SJCRH30 (cell line): ENCODE measurements at places on chromosomes 5 and 9.
A peak's percentile ranks its signal among the peaks of the same experiment; 100 is the strongest.

DNA sequence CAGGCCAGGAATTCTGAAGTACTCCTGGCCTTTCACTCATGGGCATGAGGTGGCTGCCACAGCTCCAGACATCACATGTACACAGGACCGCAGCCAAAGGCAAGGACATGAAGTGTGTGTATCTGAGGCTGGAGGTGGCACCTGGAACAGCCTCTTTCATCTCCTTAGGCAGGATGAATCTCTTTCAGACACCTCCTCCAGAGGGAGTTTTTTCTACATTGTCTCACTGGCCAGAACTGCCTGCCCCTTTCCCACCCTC, 142.8 kb downstream of the BARX1 start:
- no peak for DNase-seq

DNA sequence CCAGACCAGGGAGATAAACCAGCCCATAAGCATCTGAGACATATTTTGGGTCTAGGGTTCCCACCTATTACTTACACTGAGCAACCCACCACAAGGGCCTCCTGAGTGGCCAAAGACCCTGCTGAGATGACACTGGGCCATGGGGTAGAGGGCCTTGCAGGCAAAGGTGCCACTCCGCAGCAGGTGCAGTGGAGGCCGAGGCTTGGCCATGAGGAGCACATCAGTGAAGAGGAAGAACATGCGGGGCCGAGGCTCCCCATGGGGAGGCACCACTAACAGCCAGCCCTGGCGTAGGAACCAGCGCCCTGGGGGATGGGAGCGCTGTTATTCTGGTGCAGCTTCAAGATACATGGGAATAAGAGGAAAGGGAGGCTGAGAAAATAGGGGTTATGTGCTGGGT, 2.6 kb downstream of the ARHGEF39 start:
- DNase-seq = no peak

- DNase-seq = peak; percentile 74
Measured at GRCh38 chr5:82165740-82166530, 112.2 kb downstream of the RPS23 start.

DNA sequence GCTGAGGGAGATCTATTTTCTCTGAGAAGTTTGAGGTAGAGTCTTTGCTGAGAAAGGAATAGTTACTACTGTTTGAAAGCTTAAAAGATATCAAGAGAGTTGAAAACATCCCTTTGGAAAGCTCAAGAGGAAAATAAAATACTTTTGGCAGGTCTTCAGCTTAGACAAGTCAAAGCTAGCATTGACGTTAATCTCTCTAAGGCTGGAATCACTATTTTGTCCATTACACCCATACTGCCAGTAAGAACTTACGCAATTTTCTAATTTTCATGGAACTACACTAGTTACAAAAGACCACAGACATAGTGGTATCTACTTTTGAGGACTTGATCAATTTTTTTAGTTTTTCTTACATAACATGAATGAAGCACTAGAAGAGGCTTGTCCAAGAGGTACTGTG, 494.9 kb downstream of the PSAT1 start:
- no peak for DNase-seq

DNA sequence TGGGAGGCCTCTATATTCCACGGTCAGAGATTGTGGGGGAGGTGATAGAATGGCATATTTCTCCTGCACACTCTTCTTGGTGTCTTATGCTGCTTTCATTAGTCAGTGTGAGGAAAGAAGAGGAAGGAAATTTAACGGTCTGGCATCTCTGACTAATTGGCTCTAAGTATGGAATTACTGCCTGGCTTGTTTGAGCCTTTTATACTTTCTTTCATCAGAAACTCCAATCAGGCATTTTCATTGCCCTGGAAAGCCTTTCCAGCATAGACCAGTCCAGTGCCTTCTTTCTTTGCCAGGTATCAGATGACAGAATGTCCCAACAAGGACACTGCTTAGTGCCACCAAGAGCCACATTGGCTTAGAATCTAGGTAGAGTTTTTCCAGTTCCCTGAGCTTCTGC, 30.2 kb downstream of the CYSTM1 start:
- DNase-seq = no peak

DNA sequence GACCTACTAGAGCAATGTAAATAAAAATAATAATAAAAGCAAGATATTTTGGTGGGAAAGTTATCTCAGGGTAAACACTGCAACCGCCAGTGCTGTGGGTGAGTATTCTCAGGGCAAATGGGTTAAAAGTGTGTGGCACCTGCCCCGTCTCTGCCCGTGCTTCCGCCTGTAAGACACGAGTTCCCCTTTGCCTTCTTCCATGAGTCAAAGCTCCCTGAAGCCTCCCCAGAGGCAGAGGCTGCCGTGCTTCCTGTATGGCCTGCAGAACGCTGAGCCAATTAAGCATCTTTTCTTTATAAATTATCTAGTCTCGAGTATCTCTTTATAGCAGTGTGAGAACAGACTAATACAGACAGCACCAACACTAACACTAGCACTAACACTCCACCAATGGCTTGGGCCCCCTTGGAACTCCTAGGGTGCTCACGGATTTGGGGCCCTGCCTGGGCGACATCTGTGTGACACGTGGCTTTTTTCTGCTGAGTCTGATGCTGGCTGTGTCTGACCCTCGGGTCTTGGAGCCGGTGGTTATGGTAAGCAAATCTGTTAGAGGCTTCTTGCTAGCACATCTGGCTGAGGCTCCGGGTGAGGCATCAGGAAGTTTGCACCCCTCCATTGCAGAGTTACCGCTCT, 10.6 kb downstream of the PLEKHG4B start:
- no peak for DNase-seq

DNA sequence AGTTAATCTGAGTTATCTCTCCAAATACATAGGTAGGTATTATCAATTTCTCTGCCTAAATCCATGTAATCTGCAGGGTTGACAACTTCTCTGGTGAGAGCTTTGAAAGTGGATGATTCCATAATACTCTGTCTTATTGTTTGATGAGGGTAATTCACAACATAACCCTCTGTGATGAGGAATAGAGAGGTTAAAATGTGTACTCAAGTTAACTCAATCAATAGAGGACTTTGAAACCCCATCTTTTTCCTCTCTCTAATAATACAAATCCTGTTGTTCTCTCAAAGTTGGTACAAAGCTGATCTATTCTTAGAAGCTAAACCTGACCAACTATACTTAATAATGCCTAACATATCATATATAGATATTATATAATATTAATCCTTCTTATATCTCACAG, 100.1 kb downstream of the PLPPR1 start:
- no peak for DNase-seq

- DNase-seq = peak; percentile 38
Measured at GRCh38 chr5:149641000-149641576, 59.8 kb downstream of the ARHGEF37 start.

GRCh38 chr9:102995033-102995432, at the start of gene CYLC2:
CYLC2 (plus strand) TSS chr9:102995333; CDS start chr9:102995381, 48 bp downstream.
- no peak for DNase-seq

DNA sequence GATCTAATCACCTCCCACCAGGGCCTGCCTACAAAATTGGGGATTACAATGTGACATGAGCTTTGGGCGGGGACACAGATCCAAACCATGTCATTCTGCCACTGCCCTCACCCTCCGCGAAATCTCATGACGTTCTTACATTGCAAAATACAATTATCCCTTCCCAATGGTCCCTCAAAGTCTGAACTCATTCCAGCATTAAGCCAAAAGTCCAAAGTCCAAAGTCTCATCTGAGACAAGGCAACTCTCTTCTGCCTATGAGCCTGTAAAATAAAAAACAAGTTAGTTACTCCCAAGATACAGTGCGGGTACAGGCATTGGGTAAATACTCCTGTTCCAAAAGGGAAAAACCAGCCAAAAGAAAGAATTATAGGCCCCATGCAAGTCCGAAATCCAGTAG, 14.6 kb upstream of the PCDHAC2 start:
- no peak for DNase-seq

DNA sequence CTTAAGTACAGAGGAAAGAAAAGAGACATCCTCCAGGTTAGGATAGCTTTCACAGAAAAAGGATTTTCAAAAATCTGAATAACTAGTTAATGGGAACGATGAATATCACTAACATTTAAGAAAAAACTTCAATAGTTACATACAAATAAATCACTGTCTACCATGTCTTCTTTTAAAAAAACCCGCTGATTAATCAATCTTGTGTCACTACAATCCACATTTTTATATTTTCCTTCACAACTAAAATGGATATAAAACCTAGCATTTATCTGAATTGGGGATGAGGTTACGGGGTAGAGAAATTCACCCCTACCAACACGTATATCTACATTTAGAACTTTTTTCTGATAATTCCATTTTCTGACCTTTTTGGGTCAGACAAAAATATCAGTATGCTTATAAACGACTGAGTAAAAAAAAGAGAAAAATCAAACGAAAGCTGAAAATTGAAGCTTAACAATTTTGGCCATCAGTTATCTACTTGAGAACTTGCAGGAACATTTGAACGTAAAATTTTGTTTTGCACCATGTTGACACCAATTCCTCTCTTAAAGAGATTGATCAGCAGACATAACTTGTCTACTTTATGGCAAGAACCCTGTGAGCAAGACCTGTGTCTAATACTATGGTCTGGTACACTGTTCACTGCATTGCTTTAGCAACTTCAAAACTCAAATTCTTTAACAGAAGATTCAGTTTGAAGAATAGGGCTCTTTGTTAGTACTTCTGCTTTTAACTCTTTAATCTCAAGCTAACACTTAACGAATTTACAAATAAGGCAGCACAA, 4.8 kb downstream of the NR3C1 start:
- no peak for DNase-seq

GRCh38 chr5:149735066-149735465, 5.0 kb downstream of the PPARGC1B start:
- peak; percentile 79 for DNase-seq

- DNase-seq = no peak
Measured at GRCh38 chr5:107470295-107470582, 200.5 kb downstream of the EFNA5 start.

DNA sequence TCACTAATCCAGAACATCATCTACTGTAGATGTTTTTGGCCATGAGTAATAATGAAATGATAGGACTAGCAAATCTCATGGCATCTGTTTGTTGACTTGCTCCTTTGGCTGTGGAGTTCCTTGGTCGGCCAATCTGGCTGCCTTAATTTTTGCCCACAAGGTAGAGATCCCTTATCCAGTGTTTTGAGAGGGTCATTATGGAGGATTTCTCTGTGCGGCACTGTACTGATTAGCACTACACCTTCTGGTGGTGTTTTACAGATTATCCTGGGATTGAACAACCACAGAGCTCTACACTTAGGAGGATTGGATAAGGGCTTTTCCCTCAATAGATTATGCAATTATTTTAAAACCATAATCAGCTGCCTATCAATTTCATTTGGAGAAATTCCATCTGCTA, 3.2 kb upstream of the ENHO start:
- DNase-seq = no peak

GRCh38 chr5:16461782-16462181, 3.8 kb downstream of the ZNF622 start:
- DNase-seq = peak; percentile 38

DNA sequence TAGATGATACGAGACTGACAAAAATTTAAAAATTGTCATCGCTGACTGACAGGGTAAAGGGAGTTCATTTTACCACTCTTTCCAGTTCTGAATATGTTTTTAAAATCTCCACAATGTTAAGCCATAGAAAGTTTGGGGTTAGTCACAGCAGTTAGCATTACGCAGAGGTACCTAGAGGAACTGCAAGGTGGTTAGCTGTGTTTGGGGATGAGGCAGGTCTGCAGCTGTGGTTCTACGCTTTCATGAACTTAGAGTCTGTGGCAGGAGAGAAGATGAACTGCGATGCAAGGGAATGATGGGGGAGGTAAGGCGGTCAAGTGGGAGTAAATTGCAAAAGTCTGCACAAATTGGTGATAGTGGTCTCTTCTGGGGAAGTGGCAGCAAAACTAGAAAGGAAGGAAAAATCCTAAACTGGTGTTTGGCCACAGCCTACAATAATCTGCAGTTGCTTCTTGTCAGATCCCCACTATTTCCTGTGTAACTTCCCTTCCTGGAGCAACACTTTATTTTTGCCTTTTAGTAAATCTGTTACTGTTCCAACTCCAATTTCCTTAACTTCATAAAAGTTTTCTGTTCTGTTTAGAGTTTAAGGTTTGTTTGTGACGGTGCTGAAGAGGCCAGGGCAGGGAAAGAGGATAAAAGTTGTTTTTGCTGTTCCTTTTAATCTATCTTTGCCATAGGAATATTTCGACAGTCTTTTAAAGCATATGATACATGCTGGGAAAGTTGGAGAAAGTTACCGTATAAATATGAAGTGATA, 38.6 kb upstream of the SNX2 start:
- DNase-seq = no peak

DNA sequence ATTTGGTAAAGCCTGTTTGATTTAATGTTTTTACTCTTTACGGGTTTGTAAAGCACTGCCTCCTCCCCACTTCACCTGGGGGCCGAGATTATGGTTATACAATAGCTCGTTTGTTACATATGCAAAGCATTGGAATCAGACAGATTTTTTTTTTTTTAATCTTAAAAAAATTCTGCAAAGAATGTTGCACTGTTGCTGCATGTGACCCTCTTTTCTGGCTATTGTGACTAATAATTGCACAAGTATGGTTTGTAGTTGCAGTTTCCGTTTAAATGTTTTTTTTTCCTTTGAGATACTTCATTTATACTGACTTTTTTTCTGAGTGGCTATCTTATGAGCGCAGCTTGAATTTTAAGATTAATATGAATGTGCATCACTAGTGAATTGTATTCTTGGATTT, 165.3 kb downstream of the KDM4C start:
- no peak for DNase-seq

GRCh38 chr5:177458912-177459350, 12.3 kb downstream of the PRR7 start:
- no peak for DNase-seq

DNA sequence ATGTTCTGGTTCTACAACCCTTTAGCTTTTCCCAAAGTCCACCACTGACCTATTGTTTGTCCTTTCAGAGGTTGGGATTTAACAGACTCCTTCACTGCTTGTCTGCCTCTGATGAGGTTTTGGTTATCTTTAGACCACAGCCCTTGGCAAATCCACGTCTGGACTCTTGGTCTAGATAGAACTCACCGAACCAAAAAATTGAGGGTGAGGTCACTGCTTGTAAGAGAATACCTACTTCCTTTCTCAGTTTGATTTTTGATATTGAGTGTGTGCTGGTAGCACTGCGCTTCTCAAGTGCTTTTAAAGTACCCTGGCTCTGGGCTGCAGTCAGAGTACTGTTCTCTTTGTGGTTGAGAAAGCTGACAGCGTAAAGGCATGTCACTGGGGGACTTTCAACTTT, 61.7 kb downstream of the JMY start:
- peak; percentile 3 for DNase-seq

DNA sequence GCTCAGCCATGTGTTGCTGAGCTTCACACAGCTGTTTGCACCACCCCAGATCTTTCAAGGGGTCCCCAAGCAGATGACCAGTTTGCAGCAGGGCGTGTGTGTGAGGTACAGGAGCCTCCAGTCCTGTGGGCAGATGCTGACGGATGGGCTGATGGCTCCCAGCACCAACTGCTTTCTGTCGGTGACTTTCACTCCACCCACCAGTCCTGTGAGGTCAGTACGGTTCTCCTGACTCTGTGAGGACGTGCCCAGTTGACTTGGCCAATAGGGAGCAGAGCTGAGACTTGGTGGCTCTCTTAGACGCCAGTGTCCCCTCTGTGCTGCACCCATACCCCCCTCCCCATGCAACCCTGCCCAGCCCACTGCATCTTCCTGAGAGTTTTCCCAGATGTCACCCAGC, 19.7 kb downstream of the COL5A1 start:
- no peak for DNase-seq

GRCh38 chr9:21331676-21332402, 3.4 kb downstream of the KLHL9 start:
- DNase-seq = no peak
